Ureter (tissue), 1 donor: ENCODE measurements at places on chromosomes 4 and X. TPM values are rescaled to one million over a fixed set of nuclear protein-coding genes. Genes with fewer than 3 reads are reported as not detected.

Gene PSAPL1
- total RNA-seq = not detected

Gene FANCB
- total RNA-seq = 1.8 TPM

Gene FHL1
- 248 TPM for total RNA-seq

Gene GPR50
- total RNA-seq = not detected

Gene CXCL10
- 0.34 TPM for total RNA-seq
